Left renal cortex interstitium (tissue), 4 donors: ENCODE measurements at places on chromosomes 2 and 18. TPM values are rescaled to one million over a fixed set of nuclear protein-coding genes. Genes with fewer than 3 reads are reported as not detected.

DNA sequence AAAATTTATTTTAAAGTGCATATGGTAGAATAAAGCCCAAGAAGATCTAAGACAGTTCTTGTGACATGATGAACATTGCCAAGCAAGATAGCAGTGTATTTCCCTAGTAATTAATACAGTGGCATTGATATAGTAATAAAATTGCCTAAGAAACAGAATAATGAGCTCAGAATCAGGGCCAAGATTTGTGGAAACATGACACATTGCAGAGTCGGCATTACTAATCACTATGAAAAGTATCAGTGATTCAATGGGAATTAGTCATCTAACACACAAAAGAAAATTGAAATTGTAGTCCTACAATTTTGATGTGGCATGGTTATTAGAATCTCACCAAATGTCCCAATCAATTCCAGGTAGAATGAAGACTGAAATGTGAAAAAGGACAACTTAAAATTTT, 243.0 kb upstream of the CYRIA start:
- no peak for DNase-seq

- no peak for DNase-seq
Measured at GRCh38 chr2:122108186-122108585, 352.7 kb downstream of the TSN start.

DNA sequence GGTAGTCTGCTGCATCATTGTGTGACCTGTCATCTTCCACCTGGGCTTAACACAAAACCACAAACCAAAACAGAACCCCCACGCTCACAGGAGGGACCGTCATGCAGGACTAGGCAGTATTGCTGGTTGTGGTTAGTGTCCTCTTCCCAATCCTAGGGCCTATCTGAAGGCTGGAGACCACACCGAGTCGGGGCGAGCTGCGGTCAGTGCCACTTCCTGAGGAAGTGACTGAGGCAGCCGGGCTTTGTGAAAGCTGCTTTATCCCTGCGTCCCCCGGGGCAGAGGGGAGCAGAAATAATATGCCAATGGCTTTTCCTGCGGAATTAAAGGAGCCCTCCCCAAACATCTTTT, 22.9 kb downstream of the ZNF532 start:
- DNase-seq: no peak

DNA sequence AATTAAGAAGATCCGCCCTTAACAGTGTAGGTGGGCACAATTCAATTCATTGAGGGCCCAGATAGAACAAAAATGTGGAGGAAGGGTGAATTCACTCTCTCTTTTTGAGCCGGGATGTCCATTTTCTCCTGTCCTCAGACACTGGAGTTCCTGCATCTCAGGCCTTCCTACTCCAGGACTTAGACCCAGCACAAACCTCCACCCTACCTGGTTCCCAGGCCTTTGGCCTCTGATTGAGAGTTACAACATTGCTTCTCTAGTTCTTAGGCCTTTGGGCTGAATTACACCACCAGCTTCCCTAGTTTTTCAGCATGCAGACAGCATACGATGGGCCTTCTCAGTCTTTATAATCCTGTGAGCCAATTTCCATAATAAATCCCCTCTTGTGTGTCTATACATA, 87.8 kb upstream of the TMEM17 start:
- no peak for DNase-seq

UGT1A7 gene
- polyA plus RNA-seq: not detected

DNA sequence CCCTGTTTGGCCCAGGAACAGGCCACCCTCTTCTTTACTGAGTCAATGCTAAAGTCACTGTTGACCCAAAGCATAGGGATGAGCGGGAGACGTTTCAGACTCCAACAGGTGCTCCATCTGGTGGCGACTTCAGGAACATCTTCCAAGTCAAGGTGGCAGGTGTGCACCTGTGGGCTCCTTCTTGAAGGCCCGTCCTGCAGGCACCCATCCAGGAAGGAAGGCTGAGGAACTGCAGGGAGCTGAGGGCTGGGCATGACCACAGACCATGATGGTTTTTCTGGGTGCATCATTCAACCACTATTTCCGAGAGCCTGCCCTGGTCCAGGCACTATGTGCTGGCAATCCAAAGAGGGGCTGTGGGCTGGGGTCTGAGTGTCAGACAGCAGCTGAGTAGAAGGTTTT, 142.8 kb downstream of the NDUFA10 start:
- peak; percentile 49 for DNase-seq

GRCh38 chr2:223075301-223076270, 23.6 kb downstream of the KCNE4 start:
- no peak for DNase-seq

GRCh38 chr2:49972699-49973098, 818.4 kb upstream of the FSHR start:
- DNase-seq: no peak

GRCh38 chr2:13021470-13021957, 304.8 kb downstream of the TRIB2 start:
- DNase-seq: no peak

DNA sequence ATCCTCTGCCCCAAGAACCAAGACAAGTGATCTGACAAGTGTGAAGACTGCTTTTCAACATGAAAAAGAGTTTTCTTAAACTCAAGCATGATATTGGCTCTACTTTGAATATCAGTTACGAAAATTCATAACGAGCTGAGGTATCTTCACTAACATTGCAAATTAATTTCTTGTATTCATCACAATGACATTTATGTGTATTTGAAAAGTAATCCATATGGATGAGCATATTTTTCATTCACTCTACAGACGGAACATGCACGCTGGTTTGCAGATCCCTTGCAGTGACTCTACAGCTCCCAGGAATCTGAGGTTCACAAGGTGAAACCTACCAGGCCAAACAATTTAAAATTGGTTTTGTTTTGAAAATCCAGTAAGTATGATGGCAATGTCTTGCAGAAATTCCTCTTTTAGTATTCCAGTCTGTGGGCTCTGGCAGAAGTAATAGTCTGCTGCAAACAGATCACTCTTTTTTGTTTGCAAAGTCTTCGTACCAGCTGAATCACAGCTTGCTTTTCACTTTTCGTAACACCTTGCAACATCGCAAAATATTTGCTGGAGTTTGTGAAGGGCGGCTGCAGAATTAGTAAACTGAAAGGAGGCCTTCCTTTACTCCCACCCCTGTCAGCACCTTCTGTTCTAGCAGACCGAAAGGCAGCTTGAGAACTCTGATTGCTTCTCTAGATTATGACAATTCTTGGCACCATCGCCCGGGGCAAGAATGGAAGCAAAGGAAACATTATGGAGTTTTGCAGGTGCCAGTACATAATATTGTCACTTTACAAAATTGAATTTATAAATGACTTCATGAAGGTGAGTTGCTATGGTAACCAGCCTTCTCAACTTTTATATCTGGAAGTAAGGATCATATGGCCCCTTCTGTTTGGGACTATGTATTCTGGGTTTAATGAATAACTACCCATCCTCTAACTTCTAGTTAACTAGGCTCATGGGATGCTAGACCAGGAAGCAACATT, 168.7 kb downstream of the TMEM247 start:
- DNase-seq: no peak

MORN2 gene
- 44.0 TPM for polyA plus RNA-seq

DNA sequence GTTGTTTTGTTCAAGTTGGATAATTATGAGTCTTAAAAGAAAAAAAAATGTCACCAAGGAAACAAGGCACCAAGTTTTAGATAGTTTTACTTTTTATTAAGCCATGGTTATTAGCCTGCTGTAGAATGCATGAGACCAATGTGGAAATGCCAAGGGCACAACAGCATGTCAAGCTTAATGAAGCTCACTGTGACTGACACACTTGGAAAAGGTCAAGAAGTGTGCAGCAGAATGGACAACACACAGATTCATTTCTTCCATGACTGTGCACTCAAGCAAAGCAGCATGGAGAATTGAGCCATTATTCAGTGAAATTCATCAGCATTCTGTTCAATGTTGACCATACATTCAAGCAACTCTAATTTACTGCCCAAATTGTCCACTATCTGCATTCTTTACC, 23.6 kb downstream of the SPHKAP start:
- DNase-seq: no peak

DNA sequence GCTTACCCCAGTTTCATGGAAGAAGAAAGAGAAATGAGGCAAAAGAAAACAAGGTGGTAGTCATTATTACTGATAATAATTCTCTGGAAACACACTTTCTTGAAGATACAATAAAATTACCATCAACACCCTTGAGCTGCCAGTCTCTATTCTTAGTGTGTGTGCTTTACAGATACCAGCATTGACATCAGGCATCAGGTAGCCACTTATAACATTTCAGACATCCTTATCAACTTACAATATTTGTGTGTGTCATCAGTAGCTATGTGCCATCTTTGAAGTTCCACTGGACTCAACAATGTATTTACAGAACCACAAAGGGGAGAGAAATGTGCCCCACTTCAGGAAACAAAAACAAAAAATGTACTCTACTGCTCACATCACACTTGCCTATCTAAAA, 62.1 kb downstream of the TCF4 start:
- no peak for DNase-seq

- DNase-seq: no peak
Measured at GRCh38 chr2:56474412-56475158, 290.8 kb downstream of the CCDC85A start.

RETREG2 gene
- 123 TPM for polyA plus RNA-seq

DNA sequence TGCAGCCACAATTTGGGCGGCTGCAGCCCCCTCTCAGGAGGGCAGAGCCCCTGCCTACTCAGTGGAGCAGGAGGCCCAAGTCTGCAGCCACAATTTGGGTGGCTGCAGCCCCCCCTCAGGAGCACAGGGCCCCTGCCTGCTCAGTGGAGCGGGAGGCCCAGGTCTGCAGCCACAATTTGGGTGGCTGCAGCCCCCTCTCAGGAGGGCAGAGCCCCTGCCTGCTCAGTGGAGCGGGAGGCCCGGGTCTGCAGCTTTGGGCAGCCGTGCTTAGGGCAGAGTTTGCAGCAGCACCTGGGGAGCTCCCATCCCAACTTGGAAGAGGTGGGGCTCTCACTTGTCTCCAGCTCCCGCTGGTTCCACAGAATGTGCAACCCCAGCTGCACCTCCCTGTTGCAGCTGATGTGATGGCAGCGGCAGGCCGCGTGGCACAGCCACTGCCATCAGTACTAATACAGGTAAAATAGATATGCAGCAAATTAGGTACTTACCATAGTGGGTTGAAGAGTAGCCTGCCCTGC, 99.4 kb downstream of the TWIST2 start:
- DNase-seq: no peak

DNA sequence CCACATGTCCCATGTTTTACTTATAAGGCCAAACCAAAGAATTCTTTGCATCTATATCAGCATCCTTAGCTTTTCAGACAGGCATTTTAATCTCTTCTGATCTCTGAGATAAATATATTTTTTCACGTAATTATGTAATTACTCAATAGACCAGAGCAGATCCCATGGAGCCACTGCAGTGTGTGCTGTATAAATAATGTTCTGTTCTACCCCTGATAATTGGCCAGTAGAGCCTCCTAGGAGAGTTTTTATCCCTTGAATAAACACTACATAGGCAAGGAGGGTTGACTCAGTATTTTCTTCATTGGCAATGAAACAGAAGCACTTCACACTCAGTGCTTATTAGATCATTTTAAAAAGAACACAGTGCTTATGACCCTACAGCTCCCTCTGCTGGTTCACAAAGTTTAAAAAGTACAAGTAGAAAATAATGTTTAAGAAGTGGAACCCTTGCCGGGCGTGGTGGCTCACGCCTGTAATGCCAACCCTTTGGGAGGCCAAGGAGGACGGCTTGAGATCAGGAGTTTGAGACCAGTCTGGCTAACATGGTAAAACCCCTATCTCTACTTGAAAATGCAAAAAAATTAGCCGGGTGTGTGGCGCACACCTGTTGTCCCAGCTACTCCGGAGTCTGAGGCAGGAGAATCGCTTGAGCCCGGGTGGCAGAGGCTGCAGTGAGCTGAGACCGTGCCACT, 91.9 kb downstream of the PPP1R1C start:
- DNase-seq: peak; percentile 49

DNA sequence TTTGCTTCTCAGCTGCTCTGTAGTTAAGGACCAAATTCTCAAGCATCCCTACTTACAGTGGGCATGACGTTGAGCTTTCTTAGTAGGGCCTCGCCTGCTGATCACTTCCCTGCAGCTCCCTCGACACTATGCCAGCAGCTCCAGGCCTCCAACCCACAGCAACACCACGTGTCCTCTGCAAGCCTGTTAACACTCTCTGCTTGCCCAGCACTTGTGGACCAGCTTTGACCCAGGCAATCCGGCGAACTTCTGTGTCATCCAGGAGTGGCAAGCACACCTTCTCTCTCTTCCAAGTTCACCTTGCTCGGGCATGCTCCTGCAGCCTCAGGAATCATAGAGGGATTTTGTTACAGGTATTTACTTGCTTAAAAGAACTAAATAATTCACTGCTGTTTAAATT, 138.6 kb upstream of the FHL2 start:
- DNase-seq: no peak

LRATD1 gene
- polyA plus RNA-seq: 26.8 TPM

DNA sequence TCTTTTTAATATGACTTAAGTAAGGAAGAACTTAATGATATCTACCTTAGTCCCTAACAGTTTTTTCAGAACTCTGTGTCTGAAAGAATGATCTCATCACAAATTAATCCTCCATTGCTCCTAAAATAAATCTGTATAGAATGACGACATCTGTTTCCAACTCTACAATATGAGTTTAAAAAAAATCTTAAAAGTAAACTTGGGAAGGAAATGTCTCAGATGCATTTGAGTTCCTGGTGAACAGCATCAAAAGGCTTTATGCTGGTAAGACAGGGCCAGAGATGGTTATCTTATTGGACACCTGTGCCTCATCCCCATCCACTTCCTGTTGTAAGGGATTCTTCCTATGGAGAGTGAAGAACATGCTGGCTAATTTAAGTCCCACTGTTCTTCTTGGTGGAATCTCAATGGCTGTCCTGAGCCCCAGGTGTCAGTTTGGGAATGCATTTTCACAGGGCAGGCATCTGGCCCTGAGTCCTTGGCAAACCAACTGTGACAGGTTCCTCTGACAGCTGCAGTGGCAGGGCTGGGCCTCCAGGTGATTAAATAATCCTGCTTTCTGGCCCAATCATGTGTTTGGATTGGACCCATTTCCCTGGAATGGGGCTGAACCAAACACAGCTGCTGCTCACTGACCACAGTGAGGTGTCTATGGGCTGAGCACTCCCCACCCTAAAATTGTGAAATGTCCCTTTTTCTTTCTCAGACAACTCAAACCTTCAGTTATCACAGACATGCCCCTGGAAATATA, 12.9 kb upstream of the NCKAP5 start:
- no peak for DNase-seq

UPP2 gene
- polyA plus RNA-seq: 7.8 TPM

GRCh38 chr2:224194161-224194560, 155.1 kb upstream of the SERPINE2 start:
- DNase-seq: no peak

- no peak for DNase-seq
Measured at GRCh38 chr2:234100686-234101085, 50.2 kb downstream of the SPP2 start.

- DNase-seq: no peak
Measured at GRCh38 chr2:170766693-170767092, 3.5 kb upstream of the ERICH2 start.

ZEB2 gene
- polyA plus RNA-seq: 113 TPM

CCDC88A gene
- 89.2 TPM for polyA plus RNA-seq

GRCh38 chr2:27855476-27855875, 34.7 kb downstream of the RBKS start:
- DNase-seq: no peak

- DNase-seq: no peak
Measured at GRCh38 chr2:222134654-222135053, 164.1 kb downstream of the PAX3 start.
